ENCODE measurements at places on chromosomes 5 and 9.

DNA sequence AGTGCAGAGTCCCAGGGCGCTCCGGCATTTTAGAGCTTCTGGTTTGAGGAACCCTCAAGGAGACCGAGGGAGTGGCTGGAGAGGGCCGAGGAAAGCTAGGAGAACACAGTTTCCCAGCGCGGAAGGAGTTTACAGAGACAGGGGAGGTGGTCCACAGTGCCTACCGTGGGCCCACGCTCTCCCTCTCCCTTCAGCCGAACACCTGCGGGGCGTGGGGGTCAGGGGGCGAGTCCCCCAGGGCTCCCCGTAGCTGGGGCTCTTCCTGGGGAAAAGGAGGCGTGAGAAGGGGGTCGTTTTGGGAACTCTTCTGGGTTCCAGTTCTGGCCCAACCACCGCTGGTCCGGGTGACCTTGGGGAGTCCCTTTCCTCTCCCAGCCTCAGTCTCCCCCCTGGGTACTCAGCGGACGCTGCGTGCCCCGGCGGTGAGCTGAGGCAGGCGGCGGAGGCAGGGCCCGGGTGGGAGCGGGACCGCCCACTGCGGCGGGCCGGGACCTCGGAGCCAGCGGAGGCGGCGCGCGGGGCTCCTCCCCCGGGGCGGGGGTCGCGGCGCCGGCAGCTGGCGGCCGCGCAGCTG is 368 bp upstream of the FRMPD1 start:
- no peak for DNase-seq

- DNase-seq = no peak
These were observed 153.3 kb upstream of the ERCC6L2 start for GRCh38 chr9:95722141-95722540.

- DNase-seq = no peak
These were observed 109.3 kb downstream of the JAKMIP2 start for GRCh38 chr5:147673266-147673665.

DNA sequence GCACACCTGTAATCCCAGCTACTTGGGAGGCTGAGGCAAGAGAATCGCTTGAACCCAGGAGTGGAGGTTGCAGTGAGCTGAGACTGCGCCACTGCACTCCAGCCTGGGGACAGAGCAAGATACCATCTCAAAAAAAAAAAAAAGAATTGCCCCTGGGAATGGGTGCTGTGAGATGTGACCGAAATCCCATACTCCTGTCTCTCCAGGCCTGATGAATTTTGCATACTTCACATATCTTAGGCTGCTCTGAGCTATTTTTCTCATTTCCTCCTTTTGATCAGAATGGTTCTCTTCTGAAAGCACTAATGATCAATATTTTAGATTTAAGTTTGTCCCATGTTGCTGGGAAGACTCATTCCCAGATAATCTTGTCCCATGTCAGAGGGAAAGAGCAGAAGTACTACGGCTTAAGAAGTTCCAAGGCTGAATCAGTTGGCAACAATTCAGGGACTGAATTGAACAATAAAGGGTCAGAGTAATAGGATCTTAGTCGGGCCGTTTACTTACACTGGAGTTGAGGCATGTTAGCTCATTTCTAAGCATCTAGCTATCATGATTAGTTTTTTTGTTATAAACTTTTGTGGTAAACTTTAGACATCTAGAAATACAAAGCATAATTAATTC is 44.2 kb upstream of the TENT2 start:
- no peak for DNase-seq

DNA sequence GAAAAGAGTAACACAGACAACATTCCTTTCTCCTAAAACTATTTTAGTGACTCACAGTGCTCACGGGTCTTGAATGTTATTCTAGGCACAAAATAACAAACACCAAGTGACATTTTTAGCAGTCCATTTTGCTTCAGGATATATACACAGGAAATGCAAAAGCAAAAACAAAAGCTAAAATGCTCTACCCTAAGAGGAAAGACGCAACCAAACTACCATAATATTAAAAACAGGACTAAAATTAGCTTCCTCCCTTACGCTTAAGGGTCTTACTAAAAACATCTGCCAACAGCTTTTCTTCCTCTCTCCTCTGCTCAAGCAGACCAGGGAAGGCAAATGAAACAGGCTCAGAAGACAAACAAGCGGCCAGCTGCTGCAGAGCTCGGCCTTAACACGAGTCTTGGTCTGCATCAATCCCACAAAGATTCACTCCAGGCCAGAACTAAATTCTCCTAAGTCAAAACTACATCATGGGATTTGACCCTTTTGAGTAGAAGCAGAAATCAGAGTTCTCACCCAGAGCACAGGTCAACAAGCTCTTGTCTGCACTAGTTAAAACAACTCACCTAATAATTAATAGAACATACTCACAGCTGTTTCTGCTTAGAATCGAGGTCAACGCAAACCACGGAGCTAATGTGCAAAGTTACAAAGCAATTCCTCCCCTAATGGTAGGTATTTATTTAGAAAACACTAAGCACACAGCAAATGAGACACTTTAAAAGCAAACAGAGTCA is 62.3 kb downstream of the RAPGEF1 start:
- DNase-seq = no peak

GRCh38 chr5:122363623-122364022 is 51.6 kb downstream of the SNCAIP start:
- DNase-seq = no peak

DNA sequence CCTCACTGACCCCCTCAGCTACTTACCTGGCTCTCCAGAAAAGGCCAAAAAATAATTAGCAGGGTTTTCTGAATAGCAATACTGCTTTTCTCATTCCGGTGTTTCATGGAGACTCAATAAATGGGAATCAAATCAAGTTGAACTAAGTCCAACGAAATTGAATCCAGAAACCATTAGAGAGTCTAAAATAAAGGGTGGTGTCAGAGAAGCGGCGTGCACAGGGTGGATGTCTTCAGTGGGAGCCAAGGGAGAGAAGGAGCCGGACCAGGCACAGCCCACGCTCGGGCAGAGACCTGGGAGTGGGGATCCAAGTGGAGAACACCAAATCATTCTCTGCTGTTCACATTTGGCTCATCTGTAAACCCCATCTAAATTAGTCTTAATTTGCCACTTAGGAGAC is 40.2 kb upstream of the WWC1 start:
- no peak for DNase-seq

DNA sequence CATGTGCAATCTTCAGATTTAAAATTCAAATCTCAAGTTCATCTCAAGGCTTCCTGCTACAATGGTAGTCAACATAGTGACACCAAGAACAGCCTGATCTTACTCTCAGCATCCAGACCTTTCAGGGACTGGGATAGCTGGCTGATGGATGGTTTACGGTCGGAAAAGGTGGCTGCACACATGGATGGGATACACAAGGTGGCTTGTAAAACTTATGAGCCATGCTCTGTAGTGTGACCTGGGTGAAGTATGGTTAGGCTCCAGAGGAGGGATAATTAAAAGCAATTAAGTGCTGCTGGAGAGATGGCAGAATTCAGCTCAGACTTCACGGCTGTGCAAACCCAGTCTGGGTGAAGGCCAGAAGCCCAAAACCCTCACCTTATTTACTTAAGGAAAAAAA is 379.5 kb downstream of the NFIB start:
- no peak for DNase-seq

GRCh38 chr5:154892369-154892771 is 33.9 kb downstream of the CNOT8 start:
- DNase-seq = no peak

GRCh38 chr5:138180183-138180782 is 1.4 kb downstream of the KIF20A start:
- no peak for DNase-seq

DNA sequence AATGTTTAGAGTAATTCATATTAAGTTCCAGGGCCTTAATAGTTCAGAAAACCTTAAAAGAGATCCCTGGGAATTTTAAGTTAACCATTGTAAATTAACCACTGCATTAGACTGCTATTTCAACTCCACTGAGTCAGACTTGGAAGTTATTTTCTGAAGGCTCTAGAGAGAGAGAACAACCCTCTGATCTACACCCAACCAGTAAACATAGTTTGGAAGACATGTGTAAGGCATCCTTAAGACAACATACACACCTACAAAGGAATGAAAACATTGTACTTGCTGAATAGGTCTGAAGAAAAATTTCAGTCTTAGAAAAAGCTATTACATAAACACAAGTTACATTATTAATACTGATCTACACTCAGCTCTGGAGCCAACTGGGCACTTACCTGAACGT is 158.2 kb upstream of the FST start:
- no peak for DNase-seq

DNA sequence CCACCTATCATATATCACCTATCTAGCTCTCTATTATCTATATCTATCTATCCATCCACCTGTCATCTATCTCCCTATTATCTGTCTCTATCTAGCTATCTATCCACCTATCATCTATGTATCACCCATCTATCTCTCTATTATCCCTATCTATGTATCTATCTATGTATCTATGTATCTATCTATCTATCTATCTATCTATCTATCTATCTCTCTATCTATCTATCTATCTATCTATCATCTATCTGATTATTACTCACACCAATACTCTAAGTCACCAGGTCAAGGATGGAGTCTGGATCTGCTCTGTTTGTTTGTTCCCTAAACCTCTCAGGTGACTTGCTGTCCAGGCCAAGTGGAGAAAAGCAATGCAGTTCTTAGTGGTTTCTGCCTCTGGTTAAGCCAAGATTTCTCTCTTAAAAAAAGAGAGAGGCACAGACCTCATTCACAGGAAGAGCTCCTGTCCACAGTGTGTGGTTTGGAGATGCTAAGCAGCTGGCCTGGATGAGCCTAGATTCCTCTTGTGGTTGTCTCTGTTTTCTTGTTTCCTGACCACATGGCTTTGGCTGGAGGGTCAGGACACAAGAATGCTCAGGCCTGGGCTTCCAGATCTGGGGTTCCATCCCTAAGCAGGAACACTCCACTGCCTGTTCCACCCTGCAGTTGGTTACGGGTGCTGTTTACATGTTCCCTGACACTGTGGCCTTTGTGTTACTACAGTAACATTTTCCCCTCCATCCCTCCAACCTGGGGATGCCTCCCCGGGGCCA is 133.4 kb downstream of the PHF2 start:
- no peak for DNase-seq

DNA sequence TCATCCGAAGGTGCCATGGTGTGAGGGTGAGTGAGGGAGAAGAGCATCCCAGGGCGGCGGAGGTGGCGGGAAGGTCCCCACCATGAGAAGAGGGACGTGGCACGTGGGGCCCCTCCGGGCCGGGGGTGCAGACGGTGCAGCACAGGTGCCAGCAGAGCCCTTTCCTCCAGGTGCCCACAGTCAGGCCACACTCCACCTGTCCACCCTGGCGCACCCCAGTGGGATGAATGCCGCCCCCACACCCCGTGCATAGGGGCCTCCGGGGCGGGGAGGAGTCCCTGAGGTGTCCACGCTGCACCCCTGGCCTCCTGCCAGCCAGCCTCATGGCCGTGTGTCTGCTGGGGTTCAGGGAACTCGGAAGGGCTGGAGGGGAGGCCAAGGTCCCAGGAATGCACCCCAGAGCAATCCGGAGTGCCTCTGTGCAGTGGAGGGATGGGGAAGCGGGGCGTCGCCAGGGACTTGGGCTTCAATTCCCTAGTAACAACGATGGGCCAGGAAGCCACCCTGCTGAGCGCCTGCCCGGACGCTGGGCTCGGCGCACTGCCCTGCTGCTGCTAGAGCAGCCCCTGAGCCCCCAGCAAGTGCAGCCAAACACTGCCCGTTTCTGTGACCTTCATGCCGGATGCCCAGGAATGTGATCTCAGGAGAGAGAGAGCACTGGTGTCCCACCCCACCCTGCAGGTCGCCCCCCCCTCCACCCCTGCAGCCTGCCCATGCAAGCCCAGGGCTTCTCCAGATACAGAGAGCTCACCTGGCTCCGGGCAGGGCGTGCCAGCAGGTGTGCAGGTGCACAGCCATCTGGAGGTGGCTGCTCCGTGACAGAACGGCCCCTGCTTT is 8.8 kb upstream of the NACC2 start:
- no peak for DNase-seq

- no peak for DNase-seq
These were observed 365.1 kb upstream of the NUDT12 start for GRCh38 chr5:103927739-103928138.

GRCh38 chr5:61304590-61305381 is 27.3 kb upstream of the ZSWIM6 start:
- no peak for DNase-seq

DNA sequence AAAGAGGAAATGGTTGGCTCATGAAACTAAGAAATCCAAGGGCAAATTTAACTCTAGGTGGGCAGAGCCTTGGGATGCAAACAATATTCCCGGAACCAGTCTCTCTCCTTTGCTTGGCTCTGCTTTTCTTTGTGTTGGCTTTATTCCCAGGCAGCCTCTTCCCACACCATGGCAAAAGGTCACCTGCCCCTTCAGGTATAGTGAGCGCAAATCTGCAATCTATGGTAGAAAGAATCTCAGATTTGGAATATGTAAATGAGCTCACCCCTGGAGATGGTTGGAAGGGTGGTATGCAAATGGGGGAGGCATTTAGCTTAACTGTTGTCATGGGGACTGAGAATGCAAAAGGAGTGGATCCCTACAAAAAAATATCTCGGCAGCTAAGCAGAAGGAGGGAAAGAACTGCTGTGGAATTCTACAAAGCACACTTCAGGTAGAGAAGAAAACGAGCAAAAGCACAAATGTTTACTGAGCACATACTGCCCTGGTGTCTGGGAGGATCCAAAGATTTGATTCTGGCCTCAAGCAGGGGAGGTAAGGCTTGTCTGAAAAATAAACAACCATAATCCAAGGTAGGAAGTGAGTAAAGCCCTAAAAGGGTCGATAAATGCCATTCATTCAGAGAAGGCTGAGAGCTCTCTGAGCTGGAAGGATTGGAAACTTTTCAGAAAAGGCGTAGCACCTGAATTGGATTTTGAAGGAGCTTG is 139.7 kb downstream of the TLE1 start:
- no peak for DNase-seq

DNA sequence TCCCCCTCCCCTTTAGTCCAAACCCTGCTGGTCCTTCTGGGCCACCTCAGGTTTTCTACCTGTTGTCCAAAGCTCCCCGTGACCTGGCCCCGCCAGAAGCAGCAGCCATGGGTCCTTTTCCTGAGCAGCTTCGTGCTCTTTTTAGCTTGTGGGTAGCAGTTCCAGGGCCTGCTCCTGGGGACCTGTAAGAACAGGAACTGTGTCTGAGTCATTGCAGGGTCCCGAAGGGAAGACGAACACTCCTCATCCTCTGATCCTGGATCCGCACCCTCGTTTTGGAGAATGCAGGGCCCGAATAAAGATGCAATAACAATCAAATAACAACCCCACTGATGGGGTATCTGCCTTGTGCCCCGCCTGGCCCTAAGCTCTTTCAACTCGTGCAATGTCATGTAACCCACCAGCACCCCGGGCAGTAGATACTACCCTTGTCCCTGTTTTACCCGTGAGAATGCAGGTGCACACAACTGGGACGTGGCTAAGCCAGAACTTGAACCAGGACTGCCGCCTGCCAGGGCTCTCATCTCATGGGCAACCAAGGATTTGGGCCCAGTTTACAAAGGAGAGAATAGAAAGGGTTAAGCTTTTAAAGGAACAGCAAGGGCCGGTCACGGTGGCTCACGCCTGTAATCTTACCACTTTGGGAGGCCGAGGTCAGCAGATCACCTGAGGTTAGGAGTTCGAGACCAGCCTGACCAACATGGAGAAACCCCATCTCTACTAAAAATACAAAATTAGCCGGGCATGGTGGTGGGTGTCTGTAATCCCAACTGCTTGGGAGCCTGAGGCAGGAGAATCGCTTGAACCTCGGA is 33.2 kb downstream of the NEK6 start:
- DNase-seq = no peak

Measured in T-helper 2 cell (primary cell).